Left lung (tissue), 14 donors: ENCODE measurements at places on chromosomes 11 and 22. TPM values are rescaled to one million over a fixed set of nuclear protein-coding genes. Genes with fewer than 3 reads are reported as not detected.

DNA sequence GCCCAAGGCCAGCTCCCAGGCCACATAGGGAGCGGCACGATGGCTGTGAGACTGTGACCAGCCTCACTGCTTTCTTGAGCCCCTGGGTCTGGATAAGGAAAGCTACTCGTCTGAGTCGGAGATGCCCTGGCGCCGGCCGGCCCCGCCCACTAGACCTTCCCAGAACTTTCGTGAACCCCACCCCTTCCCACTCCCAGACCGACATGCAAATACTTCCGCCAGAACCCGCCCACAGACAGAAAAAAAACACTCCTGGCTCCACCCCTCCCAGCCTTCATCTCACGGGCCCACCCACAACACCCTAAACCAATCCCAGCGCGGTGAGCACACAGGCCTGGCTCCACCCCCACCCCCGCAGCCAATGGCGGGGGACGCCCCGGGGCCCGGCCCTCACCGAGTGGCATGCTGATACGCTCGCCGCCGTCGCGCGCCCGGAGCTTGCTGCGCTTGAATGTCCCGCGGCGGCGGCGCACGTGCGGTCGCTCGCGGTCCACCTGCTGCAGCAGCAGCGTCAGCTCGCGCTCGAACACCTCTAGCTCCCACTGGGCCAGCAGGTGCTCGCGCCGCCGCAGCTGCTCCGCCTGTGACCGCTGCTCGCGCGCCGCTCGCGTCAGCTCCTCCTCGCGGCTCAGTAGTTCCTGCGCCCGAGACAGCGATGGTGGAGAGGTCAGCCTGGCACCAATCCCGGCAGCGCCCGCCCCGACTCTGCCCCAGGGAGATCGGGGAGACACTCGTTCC is 7.0 kb downstream of the MAP3K11 start:
- peak; percentile 76 for DNase-seq

GRCh38 chr22:25702571-25703167 is 39.3 kb upstream of the MYO18B start:
- DNase-seq, result no peak

The MRGPRE gene
- polyA plus RNA-seq, result 0.11 TPM

GRCh38 chr22:44272401-44272771 is 40.4 kb downstream of the SHISAL1 start:
- no peak for DNase-seq

The OR6Q1 gene
- not detected for polyA plus RNA-seq

DNA sequence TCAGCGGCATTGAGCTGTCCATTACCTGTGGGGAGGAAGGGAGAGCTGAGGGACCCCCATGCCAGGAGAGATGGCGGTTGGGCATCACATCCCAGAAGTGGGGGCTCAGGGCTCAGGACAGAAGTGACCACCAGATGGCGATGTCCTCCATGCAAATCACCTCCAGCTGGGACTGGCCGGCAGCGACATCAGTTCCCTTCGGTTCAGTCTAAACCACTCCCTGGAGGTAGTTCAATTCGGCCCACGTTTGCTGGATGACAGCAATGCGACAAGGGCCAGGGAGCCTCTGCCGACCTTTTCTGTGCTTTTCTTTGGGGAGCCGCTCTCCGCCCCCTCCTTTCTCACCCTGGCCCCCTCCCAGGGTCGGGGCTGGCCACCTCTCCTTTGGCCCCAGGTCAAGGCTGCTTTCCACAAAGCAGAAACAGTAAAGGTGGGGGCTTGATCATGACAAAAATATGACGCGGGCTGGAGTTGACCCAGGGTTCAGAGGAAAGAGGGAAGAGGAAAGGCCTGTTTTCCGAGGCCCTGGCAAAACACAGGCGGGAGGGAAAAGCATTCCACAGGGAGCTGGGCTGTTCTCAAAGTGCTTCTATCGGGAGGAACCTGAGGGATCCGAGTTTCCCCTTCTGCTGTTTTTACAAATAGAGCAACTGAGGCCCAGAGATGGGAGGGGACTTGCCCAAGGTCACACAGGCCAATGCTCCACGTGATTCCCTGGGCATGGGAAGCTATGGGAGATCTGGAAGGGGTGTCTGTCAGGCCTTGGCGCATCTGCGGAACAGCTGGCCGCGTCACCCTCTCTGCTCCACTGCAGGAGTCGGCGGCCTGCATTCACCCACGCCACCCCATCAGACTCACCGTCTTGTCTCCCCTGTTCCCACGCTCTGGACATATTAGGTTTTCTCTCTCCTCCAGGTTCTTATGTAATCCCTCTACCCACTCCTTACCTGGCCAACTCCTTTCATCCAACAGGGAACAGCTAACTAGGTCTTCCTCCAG is 54.7 kb downstream of the FBXO7 start:
- DNase-seq, result peak; percentile 82

DNA sequence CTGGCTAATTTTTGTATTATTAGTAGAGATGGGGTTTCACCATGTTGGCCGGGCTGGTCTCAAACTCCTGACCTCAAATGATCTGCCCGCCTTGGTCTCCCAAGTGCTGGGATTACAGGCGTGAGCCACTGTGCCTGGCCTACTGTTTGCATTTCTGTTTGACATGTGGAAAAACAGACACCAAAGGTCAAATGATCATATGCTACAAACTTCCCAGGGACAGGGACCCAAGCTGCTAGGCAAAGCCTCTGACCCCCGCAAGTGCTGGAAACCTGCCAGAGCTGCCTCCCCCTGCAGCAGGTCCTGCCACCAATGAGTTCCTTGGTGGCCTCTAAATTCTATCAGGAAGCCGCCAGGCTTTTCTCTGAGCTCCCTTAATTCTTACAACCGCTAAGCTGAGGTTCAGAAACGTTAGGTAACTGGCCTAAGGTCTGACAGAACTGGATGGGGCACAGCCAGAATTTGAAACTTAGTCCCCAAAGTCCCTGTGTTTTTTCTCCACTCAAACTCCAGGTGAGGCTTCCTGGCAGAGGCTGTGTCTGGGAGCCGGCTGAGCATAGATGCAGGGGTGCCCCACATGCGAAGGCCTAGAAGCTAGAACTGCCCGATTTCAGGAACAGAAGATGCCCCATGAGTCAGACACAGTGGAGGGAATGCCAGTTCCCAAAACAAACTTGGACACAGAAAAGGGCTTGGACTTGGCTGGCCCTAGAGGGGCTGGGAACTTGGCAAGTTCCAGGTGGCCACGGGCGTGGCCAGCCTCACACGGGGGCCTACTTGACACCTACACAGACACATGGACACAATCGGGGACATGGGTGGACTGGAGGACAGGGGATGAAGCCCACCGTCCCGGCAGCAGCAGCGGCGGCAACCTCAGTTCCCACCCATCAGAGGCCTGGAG is 7.4 kb downstream of the CSNK1E start:
- no peak for DNase-seq

DNA sequence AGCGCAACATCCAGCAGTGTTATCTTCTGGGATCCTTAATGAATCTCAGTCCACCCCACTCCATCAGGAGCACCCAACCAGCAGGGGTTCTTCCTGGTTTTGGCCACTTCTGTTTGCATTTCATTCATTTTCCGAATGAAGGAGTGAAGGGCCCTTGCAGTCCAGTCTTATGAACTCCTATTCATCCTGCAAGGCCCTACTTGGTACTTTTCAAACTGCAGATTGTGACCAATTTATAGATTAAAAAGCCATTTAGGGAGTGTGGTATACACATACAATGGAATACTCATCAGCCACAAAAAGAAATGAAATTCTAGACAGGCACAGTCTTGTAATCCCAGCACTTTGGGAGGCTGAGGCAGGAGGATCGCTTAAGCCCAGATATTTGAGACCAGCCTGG is 10.2 kb upstream of the MN1 start:
- DNase-seq, result no peak

The PPP6R3 gene
- polyA plus RNA-seq, result 111 TPM

DNA sequence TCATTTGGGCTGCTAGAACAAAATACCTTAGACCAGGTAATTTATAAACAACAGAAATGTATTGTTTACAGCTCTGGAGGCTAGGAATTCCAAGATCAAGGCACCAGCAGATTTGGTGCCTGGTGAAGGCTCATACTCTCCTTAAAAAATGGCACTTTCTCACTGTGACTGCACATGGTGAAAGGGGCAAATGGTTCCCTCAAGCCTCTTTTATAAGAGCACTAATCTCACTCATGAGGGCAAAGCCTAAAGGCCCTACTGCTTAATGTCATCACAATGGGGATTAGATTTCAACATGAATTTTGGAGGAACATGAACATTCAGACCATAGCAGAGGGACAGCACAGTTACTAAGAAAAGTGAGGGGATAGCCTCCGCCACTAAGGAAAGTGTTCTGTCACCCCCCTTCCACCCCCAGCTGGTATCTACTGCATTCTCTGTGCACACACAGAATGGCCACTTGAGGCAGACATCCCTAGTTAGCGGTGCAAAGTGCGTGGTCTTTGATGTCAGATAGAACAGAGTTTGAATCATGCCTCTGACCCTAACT is 47.2 kb upstream of the CEP295 start:
- DNase-seq, result no peak

GRCh38 chr11:28488336-28488735 is 380.1 kb downstream of the METTL15 start:
- no peak for DNase-seq

The RNF215 gene
- 25.5 TPM for polyA plus RNA-seq

DNA sequence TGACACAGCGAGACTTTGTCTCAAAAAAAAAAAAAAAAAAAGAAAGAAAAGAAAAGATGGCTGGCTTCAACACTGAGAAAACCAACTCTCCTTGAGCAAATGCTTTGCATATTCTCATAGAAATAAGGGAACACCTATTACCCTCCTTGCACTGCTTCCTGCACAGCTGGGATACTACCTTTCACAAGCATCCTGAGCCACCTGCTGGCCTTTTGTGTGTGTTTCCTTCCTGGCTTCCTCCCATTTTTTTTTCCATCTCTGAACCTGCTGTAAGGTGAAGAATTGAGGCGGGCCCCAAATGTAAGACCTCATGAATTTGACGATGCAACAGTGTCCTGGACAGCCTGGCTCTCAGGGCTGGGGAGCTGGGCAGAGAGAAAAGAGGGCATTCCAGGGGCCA is 1.9 kb upstream of the RFPL3 start:
- no peak for DNase-seq

The BLID gene
- polyA plus RNA-seq, result not detected

DNA sequence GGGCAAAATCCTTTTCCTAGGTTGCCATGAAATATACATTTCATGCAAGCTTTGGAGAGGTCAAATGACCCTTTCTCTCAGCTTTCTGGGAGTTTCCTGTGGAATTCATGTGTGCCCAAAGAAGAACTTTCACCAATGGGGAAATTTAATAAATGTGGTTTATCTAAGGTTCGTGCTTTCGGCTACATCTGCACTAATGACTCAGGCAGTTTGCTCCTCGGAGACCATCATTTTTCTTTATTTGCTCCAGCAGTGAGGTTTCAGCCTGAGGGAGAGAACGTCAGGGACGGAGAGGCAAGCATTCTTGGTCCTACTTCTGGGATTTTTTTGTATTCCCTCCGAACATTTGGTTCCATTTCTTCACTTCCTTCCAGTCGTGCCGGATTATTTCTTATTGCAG is 85.2 kb downstream of the FLI1 start:
- no peak for DNase-seq

The IL17REL gene
- polyA plus RNA-seq, result 0.07 TPM

- no peak for DNase-seq
Observed at GRCh38 chr11:23893126-23893525, 603.7 kb upstream of the LUZP2 start.

The PANX2 gene
- polyA plus RNA-seq, result 0.58 TPM
